Activated CD4-positive, CD25-positive, alpha-beta regulatory T cell treated with anti-CD3 and anti-CD28 coated beads, Interleukin-2, amount 50 U/mL, for 72 hours (primary cell): ENCODE measurements at places on chromosomes 7 and 10.

- DNase-seq, result no peak
These were observed 81.7 kb upstream of the NFE2L3 start for GRCh38 chr7:26070290-26070689.

- no peak for DNase-seq
These were observed 3.2 kb downstream of the CDH23 start for GRCh38 chr10:71399946-71400345.

DNA sequence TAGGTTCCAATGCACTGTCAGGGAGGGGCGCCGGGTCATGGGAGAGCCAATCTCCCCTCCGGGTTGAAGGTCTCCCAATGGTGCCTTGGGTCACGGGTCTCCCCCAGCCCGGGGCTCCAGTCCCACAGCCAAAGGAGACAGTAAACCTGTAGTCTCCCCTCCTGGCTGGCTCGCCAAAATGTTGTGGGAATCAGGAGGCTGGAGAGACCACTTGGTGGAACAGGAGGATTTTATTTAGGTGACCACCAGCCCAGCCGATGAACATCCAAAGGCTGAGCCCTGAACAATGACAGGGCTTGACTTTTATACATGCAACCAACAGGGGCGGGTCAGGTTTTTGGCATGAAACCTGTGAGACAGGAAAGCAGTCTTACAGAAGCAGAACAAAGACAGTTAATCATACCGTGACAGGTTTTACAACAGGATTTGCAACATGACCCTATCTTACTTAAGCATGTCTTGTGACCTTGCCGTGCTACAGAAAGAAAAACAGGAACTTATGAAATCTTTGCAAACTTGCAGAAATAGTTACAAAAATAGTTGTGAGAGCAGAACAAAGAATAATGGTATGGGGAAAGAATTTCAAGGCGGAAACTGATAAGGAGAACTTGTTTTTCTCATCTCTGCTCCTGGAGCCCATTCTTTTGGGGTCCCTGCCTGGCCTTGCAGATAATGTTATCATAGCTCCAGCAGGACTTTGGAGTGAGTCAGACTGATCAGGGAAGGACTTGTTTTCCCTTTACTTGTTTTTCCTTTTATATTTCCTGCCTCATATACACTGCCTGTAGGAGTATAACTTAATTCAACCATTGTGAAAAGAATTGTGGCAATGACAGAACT lies 7.1 kb downstream of the ERV3-1 start:
- DNase-seq, result no peak

DNA sequence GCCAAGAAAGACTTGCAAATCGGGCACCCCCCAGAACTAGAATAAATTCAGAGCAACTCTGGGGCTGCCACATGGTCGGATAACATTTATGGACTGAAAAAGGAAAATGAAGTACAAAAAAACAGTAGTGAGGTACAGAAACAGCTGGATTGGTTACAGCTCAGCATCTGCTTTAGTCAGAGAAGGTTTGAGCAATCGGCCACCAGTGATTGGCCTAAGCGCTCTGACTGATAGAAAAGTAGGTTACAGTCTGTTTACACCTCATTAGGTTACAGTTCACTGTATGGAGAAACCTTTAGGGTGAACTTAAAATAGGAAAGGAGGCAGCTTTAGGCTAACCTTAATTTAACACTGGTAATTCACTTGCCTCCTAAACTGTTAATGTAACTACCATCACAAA lies 102.0 kb upstream of the DKK1 start:
- no peak for DNase-seq

- no peak for DNase-seq
These were observed 218.3 kb downstream of the JAZF1 start for GRCh38 chr7:27962273-27962672.

DNA sequence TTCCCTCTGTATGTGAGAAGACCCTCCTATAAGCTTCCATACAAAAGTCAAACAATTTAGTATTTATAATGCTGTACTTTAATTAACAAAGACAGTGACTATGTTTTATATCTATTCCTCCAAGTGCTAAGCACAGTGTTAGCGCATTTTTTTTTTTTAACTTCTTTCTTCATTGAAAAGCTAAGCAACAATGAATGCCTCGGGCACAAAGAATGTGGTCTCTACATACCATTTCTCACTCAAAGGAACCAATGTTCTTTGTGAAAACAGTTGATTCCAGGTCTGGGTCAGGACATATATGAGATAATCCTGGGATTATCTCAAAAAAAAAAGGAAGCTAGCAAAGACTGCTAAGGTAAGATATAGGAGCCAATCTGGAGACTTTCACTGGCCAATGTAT lies 26.2 kb upstream of the REEP3 start:
- DNase-seq, result no peak
